ENCODE measurements at places on chromosomes 12 and 14.

- no peak for DNase-seq
Measured at GRCh38 chr12:54590978-54591591, 2.6 kb upstream of the PPP1R1A start.

- DNase-seq, result no peak
Measured at GRCh38 chr14:77868552-77869285, 68.8 kb downstream of the ADCK1 start.

DNA sequence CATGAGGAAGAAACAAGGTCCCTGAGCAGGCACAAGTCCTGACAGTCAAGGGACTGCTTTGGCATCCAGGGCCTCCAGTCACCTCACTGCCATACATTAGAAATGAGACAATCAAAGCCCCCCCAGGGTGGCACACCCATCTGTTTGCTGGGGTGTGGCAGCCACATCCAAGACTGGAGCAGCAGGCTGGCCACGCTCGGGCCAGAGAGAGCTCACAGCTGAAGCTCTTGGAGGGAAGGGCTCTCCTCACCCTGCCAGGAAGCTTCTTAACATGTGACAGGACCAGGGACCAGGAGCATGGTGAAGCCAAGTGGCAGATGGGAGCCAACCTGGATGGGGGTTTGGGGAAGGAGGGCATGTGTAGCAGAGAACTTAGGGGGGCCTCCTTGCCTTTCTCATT is 10.0 kb downstream of the CACNB3 start:
- no peak for DNase-seq

DNA sequence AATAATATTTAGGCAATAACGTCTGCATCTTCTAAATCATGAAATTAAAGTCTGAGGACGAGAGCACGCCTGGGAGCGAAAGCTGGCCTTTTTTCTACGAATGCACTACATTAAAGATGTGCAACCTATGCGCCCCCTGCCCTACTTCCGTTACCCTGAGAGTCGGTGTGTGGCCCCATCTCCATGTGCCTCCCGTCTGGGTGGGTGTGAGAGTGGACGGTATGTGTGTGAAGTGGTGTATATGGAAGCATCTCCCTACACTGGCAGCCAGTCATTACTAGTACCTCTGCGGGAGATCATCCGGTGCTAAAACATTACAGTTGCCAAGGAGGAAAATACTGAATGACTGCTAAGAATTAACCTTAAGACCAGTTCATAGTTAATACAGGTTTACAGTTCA is 19.3 kb downstream of the CKB start:
- no peak for DNase-seq

- no peak for DNase-seq
Measured at GRCh38 chr12:57452937-57453509, 2.1 kb upstream of the INHBE start.

GRCh38 chr14:77037215-77037937 is 8.9 kb upstream of the IRF2BPL start:
- DNase-seq, result no peak

- DNase-seq, result no peak
Measured at GRCh38 chr12:13973996-13974395, 7.4 kb downstream of the GRIN2B start.

DNA sequence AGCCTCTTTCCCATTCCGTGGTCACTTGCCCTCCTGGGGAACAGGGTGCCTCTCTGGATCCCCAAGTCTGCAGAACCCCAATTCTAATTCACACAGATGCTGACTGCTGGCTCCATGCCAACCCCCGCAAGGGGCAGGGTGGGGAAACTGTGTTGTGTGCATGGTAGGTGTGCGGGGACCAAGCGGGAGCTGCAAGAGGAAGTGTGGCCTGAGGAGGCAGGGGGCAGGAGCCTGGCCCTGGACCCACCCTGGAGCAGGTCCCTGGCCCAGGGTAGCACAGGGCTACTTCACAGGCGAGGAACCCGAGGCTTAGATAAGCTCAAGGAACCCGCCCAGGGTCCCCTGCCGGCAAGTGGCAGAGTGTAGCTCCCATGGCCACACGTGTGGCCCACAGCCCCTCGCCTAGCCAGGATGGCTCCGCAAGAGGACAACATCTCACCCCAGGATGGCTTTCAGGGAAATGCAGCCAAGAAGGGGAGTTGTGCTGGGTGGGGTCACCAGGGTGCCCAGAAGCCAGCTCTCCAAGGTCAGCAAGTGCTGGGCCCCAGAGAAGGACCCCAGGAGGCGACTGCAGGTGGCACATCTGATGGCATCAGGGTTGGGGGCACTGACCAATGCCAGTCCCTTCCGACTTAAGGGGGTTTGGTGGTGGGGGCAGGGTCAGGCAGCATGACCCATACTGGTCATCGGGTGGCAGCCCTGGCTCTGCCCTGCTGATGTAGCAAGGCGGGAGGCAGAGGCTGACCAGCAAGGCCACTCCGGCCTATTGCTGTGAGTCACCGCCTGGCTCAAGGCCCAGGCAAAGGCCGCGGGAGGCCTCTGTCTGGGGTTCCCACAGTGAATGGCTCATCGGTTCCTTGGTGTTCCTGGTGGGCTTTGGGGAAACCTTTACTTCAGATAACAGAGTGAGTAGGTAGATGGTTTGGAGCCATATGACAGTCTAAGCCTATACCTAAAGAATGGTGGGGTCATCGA is 37.3 kb upstream of the EML1 start:
- DNase-seq, result no peak

DNA sequence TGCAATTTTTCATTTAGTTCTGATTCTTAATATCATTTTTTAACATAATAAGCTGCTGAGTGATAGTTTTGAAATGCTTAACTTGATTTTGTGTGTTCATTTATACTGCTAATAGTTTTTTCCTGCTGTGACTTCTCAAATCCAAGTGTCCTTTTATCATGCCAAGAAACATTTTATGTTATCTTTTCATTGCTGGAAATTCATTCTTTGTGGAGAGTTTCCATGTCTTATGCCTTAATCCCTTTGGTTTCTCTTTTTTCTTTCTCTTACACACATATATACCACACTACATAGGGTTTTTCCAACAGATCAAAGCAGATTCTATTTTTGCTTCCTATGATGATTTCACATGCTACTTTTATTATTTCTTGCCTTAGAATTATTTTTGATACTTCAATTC is 981.1 kb downstream of the SLC6A15 start:
- DNase-seq, result no peak

DNA sequence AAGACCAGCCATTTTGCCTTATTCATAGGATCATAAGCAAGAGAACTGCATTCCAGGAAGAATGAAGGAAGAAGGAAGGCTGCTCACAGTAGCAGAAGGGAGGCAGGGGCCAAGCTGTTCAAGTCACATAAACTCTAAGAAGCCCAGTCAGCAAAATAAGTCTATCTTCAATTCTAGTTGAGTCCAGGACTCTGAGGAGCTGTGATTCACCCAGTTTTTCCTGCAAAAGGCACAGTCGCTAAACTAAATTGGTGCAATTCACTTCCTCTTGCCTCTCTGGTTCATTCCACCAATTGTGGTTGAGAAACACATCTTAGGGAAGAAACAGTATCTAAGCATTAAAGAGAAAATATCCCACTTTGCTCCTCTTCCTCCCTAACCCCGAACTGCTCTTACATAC is 9.8 kb downstream of the ZNF641 start:
- DNase-seq, result no peak

DNA sequence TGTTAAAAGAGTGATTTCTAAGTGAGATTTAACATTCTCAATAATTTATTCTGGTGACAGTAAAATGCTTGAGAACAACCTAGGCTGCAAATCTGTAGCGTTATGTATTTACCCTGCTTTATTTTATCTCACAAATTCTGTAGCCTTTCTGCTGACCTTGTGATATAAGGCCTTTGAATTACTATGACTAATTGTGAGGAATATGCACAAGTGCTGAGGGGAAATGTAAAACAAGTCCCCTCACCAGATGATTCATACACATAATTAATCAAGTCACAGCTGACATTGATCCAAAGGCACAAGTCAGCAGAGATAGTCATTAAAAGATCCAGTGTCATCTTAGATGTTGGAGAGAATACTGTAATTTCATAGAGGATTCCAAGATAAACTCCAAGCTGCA is 992.7 kb upstream of the USP15 start:
- no peak for DNase-seq

Measured in left forelimb (tissue), 1 donor.